ENCODE measurements at places on chromosomes 13 and 19. TPM values are rescaled to one million over a fixed set of nuclear protein-coding genes. Genes with fewer than 3 reads are reported as not detected.

Gene ZNF470
- total RNA-seq, result 1.6 TPM

Gene LRRC8E
- total RNA-seq, result 7.1 TPM

Gene CLEC4M
- total RNA-seq, result not detected

Gene KLK12
- total RNA-seq, result not detected

Gene SLC10A2
- total RNA-seq, result not detected

Gene ZNF563
- total RNA-seq, result not detected

Gene RASIP1
- 0.46 TPM for total RNA-seq

Gene C5AR1
- 2.3 TPM for total RNA-seq

Gene SLC46A3
- total RNA-seq, result 1.6 TPM

Gene PSG6
- 0.18 TPM for total RNA-seq

Gene VSTM1
- total RNA-seq, result 0.24 TPM

Gene LILRA1
- total RNA-seq, result not detected

Gene SHISA7
- 0.02 TPM for total RNA-seq

Gene SOHLH2
- not detected for total RNA-seq

Gene B3GNT3
- 4.0 TPM for total RNA-seq

Gene EXOC3L2
- 0.88 TPM for total RNA-seq

Gene GAS6
- total RNA-seq, result 8.2 TPM

Gene PSG1
- 0.22 TPM for total RNA-seq

Gene FXYD3
- 0.28 TPM for total RNA-seq

Gene SIGLEC7
- not detected for total RNA-seq

Gene MTUS2
- total RNA-seq, result not detected
